ENCODE measurements at places on chromosomes 2 and 18.

GRCh38 chr2:119782308-119783027 lies 22.7 kb downstream of the PTPN4 start:
- DNase-seq = no peak

DNA sequence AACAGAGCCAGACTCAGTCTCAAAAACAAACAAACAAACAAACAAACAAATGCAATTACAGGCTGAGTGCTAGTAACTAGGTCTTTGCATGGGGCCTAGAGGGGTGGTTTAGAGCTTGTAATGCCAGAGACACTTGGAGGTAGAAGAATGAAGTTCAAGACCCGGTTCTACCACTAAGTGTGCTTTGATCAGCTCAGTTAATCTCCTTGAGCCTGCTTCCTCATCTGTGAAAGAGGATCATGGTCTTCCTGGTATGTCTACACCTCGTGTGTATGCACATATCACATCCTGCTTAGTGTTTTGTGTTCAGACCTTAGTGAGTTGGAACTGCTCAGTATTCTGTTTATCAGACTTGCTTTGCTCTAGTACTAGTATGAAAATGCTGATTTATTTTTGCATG lies 4.8 kb upstream of the ATP6V1C2 start:
- DNase-seq = no peak

GRCh38 chr2:215826376-215826775 lies 187.0 kb downstream of the MREG start:
- DNase-seq = no peak

DNA sequence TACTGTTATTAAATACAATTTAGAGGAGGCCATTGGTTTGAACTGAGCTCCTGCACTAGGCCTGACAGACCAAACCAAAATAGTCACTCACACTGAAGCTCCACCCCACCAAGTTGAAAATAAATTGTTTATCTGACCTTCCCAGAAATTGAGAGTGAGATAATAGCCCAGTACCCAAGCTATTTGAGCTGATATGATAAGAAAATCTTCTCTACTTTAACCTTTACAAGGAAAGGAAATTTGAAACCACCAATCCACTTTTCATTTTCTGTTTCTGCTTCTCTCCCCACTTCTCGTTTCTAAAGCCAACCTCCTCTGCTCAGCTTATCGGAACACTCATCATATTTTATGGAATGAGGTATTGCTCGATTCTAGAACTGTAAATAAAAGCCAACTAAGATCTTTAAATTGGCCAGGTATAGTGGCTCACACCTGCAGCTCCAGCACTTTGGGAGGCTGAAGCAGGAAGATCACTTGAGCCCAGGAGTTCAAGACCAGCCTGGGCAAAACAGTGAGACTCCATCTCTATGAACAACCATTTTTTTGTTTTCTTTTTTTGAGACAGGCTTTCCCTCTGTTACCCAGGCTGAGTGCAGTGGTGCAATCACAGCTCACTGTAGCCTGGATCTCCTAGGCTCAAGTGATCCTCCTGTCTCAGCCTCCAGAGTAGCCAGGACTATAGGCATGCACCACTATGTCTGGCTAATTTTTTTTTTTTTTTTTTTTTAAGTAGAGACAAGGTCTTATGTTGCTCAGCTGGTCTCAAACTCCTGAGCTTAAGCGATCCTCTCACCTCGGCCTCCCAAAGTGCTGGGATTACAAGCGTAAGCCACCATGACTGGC lies 13.3 kb upstream of the GALM start:
- DNase-seq = peak; percentile 33

DNA sequence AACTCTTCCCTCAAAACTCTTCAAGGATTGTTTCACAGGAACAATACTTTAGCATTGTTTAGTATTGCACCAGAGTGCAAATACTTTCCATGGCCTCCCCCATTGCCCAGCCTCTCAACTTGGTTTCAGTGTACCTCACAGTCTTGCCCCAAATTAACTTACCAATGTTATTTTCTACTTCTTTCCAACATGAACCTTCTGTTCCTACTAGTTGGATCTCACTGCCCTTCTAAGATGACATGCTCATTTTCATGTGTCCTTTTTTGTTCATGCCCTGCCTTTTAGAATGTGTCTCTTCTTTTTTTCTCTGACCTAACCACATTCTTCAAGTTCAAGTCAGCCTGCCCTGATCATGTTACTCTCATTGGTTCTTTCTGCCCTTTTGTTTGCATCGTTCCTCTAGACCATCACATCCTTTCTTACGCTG lies 4.1 kb downstream of the SPATS2L start:
- DNase-seq = no peak

- DNase-seq = no peak
Observed at GRCh38 chr18:58572181-58572580, 56.7 kb downstream of the ALPK2 start.

DNA sequence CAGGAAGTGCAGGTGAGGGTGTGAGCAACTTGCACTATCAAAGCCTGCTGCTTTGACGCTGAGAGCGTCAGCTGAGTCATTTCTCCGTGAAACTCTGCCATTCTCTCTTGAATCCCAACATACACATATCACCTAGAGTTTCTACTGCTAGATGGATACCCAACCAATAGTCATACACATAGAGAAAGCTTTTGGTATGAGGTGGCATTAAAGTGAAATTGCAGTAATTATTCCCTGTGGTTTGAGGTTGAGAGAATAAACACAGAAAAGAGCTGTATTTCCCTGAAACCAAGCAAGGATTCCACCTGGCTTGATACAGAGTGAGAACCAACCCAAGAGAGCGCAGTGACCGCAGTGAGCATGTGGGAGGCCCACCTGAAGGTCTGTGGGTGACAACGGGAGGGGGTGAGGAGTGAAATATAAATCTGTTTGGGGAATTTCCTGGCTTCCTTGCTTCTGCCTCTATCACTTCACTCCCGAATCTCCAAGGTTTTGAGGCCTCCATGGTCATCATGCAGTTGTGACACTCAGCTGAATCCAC lies 28.8 kb upstream of the TMEM18 start:
- DNase-seq = no peak

GRCh38 chr2:10048501-10049171 lies 5.3 kb downstream of the KLF11 start:
- peak; percentile 58 for DNase-seq

DNA sequence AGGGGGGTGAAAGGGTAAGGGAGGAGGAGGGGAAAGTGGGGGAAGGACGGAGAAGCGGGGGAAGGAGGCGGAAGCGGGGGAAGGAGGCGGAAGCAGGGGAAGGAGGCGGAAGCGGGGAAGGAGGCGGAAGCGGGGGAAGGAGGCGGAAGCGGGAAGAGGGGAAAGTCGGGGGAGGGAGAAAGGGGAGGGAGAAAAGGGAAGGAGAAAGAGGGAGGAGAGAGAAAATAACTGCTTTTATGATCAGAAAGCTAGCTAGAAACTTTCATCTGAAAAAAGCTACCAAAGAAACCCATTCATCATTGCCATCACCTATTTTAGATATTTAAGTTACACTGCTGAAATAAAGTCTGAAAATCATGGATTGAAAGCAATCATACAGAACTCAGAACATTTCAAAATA lies 72.5 kb downstream of the USP34 start:
- no peak for DNase-seq
